ENCODE measurements at places on chromosomes 4 and X.

- no peak for DNase-seq
These were observed 26.2 kb downstream of the GRIA3 start for GRCh38 chrX:123210252-123210651.

DNA sequence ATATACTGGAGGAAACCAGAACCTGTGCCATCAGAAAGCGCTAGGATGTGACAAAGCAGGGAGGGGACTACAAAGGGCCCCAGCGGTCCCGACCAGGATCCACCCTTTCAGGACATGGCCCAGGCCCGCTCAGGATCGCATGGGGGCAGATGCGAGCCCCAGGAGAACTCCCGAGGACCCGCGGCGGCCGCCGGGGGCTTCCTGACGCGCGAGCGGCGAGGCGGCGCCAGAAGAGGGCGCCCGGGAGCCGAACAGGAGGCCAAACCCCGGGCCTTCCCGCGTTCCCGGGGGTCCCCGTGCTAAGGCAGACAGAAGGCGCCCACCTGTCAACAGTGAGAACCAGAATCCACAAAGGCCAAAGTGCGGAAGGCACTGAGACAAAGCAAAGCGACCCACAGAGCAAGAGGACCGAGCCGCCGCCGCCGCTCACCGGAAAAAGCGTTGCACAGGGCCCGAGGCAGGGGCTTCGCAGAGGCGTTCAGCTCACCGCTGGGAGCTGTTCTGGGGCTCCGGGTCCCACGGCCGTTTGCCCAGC, 7.3 kb upstream of the OPN1LW start:
- DNase-seq: peak; percentile 80

- DNase-seq: no peak
These were observed 15.9 kb upstream of the NOCT start for GRCh38 chr4:138999666-139000065.

GRCh38 chrX:19863212-19863856, 24.1 kb downstream of the SH3KBP1 start:
- DNase-seq: peak; percentile 28

GRCh38 chrX:1248331-1249061, 20.1 kb upstream of the CSF2RA start:
- peak; percentile 65 for DNase-seq

GRCh38 chrX:480861-481417, 94.2 kb upstream of the PPP2R3B start:
- no peak for DNase-seq

DNA sequence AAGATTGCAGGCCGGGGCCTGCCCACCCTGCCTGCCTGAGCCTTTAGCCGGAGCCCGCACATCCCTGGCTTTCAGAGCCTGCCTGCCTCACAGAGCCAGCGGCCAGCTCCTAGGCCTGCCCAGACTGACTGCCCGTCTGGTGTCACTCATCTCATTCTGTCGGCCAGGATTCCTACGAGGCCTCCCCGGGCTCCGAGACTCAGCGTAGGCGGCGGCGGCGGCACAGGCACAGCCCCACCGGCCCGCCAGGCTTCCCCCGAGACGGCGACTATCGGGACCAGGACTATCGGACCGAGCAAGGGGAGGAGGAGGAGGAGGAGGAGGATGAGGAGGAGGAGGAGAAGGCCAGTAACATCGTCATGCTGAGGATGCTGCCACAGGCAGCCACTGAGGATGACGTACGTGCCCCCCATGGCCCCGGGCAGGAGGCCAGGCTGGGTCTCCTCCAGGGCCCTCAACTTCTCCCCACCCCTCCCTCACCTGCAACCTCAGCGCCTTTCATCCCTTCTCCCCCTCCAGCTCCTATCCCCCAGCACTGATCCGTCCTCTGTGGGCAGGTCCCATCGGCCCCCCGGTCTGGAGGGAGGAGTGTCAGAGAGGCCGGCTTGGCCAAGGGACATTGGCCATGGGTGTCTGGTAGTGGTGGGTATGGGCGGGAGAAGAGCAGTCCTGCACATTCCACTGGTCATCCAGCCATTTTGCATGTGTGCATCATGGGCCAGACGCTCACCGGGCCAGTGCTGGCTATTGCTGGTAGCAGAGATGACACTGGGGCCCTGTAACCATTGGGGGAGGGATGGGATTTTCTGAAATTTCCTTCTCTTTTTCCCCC, 22.6 kb upstream of the UBA1 start:
- no peak for DNase-seq

DNA sequence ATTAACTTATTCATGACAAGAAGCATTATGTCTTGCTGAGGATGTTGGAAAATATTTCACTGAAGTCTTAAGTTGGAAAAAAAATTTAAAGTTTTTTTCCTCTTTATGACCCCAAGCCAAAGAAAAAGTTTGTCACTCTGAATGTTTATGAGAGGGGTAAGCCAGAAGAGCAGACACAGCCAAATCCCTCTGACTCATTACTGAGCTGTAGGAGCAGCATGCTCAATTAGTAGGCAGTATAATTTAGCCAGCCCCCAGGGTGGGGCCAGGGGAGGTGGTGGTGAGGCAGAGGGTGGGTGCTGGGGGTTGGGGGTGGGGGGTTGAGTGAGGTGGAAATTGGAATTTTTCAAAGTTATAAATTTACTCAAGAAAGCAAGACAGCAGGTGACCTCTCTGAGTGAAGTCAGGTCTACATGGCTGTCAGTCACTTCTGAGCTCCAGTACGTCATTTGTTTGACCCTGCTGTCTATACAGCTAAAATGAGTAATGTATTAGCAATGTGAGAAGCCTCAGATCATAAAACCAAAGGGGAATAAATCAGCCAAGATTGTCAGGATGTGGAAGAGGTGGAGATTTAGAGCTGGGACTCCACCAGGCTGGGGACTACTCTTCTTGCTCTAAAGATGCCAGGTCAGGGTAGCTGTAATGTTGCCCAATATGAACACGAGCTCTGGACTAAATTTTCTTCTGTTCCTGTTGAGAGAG, 98.8 kb upstream of the NDP start:
- DNase-seq: no peak

- DNase-seq: no peak
These were observed 11.5 kb upstream of the ZNF718 start for GRCh38 chr4:112771-113170.

- DNase-seq: no peak
These were observed 180.4 kb downstream of the SPATA18 start for GRCh38 chr4:52231526-52231925.

- DNase-seq: no peak
These were observed 358.2 kb upstream of the GATB start for GRCh38 chr4:152118819-152119553.

DNA sequence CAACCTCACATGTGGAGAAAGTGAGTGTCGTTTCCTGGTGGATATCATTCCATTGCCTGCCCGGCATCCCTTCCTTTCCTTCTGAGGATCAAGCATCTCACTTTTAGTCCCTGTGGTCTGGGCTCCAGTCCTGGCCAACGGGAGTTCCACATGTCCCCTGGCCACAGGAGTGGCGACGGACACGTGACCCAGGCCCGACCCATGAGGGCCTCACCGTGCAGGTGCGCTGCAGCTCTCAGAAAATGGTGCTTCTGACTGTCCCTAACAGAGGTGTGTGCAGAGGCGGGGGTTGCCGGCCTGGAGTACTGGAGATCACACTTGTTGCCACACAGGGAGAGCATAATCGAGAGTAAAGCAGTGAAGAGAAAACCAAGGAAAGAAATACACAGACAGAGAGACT, 476.9 kb upstream of the FRG1 start:
- no peak for DNase-seq

DNA sequence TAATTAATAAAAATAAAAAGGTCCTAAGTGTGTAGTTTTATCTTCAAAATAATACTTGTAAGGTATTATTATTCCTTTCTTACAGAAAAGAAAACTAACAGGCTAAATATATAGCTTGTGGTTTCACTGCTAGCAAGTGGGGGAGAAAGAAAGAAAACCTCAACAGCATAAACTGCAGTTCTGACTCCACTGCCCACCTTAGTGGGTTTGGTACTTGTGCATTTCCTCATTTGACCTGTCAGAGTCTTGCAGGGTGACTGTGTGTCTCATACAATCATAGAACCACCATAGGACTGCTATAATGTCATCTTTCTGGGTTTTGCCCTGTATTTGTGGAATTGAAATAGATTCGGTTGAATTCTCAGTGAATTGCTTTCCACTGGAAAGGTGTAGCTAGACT, 94.7 kb upstream of the PUDP start:
- no peak for DNase-seq

GRCh38 chr4:6189511-6189910, 10.8 kb downstream of the JAKMIP1 start:
- DNase-seq: no peak

GRCh38 chr4:126004941-126005340, 690.2 kb downstream of the FAT4 start:
- DNase-seq: no peak

GRCh38 chr4:87734084-87734483, 65.3 kb upstream of the IBSP start:
- no peak for DNase-seq

DNA sequence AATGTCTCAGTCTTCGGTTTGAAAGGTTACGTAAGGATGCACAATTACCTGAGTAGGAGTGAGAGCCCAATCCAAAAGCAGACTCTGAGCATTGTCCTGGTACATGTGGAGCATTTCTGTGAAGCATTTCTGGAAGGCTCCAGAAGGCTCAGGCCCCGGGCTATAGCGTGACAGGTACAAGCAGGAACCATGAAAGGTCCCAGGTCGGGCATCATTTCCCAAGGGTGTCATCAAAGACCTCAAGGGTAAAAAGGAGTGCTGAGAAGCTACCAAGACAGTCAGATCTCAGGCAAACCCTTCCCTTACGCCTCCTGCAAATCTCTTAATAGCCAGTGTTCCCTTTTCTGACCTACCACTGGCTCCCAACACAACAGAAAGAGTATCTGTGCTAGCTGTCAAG, 30.8 kb downstream of the GPC4 start:
- no peak for DNase-seq

Data from right kidney (tissue), 9 donors.